Ascending aorta (tissue), 2 donors: ENCODE measurements at places on chromosomes 7 and 10. TPM values are rescaled to one million over a fixed set of nuclear protein-coding genes. Genes with fewer than 3 reads are reported as not detected.

The TMEM213 gene
- not detected for total RNA-seq

The HMX3 gene
- not detected for total RNA-seq

- DNase-seq: no peak
These were observed 303.1 kb downstream of the ADARB2 start for GRCh38 chr10:1434202-1434601.

DNA sequence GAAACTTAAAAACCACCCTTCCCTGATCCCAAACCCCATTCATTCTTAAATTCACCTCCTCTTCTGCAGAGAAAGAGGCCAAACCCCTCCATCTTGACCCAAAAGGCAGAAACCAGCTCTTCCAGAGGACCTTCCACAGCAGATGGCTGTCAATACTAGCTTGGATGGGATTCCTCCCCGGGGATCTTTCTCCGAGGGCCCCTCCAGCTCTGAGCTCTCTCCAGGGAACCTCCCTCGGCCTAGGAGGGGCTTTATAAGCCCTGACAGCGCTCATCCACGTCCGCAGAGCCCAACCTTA is 5.4 kb downstream of the TNRC18 start:
- DNase-seq: no peak

GRCh38 chr10:52146766-52147165 is 167.3 kb upstream of the DKK1 start:
- no peak for DNase-seq

DNA sequence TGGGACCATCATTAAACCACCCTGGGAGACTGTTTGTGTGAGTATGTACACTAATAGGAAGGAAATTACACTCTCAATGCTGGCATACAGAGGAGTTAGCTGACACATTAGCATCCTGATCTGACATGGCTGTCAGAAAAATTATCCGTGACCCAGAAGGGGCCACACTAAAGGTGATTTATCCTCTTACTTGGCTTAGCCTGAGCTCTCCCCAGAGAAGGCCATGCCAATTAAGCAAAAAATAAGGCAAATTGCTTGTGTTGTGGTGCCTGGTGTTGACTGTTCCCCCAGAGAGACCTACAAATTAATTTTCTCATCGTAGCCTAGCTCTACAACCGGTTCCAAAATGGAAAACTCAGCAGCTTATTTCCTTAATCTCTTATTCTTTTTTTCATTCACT is 992.3 kb downstream of the KCNMA1 start:
- no peak for DNase-seq

GRCh38 chr10:7541137-7542087 is 125.4 kb downstream of the ITIH5 start:
- no peak for DNase-seq

DNA sequence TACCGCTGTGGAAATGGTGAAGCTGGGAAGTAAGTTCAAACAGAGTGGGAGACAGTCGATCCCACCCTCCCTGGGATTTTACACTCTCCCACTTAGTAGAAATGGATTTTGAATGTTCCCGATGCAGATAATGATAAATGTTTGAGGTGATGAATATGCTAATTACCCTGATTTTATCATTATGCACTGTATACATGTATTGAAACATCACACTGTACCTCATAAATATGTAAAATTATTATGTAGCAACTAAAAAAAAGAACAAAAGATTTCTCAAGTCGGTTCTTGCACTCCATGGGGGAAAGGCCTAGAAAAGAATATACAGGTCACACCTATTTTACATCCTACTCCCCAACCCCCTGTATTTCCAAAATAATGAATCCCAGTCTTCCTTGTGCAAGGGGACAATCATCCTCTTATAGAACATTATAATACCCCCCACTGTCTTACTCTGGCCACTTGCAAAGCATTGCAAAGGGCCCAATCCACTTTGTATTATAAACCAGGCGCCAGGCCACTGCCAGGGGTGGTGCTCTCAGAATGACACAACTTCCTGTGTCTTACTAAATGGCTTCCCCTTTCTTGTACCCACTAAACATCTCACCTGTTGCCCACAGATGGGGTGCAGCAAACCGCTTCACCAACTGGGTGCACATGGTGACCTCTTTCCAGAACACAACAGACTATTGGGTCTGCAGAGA is 20.6 kb upstream of the OR2AE1 start:
- no peak for DNase-seq

- DNase-seq: no peak
These were observed 342.4 kb upstream of the GRM3 start for GRCh38 chr7:86301301-86301700.

- no peak for DNase-seq
These were observed 268.3 kb upstream of the FERD3L start for GRCh38 chr7:19413443-19413965.
